Endothelial cell of umbilical vein (primary cell): ENCODE measurements at places on chromosomes 11 and 22.

DNA sequence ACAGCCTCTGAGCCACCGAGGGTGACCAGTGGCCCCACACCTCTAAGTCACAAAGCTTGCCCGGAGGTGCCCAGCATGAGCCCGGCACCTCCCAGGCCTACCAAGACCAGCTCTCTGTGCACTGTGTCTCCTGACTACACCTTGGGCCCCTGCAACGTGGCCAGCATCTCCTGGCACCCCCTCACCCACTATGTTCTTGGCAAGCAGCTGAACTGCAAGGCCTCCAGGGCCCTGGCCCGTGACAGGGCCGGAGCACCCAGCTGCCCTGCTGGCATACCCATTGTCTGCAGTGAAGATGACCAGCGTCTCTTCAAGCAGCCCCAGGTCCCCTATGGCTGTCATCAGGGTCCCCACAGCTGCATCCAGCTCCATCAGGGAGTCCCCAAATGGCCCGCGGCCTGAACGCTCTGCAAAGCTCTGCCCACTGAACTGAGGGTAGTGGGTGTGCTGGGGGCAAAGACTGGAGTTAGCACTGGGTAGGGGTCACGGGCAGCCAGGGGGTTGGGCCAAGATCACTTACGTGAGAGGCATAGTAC is 1.6 kb downstream of the ARSA start:
- DNase-seq = no peak

DNA sequence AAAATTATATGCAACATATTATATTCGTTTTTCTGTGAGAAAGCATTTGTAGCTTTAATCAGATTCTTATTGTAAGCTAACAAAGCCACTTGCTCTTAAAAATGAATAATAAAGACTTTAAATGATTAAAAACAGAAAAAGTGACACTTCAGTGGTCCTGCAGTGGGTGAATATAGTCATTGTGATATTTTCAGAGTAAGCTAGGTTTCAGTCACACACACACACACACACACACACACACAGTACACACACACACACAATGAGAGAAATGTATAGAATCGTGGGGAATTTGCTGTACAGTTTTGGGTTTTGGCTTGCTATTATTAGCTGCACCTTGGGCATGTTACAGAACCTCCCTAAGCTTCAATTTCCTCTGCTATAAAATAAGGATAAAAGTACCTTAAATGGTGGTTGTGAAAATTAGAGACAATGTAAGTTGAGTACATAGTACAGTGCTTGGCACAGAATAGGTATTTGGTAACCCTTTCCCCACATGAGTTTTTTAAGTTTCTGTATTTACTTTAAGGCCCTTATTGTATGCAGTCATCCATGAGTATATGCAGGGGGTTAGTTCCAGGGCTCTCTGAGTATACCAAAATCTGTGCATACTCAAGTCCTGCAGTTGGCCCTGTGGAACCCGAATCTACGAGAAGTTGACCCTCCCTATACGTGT is 39.8 kb downstream of the CSTPP1 start:
- DNase-seq = no peak

- DNase-seq = no peak
These were observed 183.9 kb downstream of the EFCAB6 start for GRCh38 chr22:43628250-43628649.

- peak; percentile 97 for DNase-seq
These were observed 37.2 kb downstream of the SLC35F2 start for GRCh38 chr11:107821199-107821927.

DNA sequence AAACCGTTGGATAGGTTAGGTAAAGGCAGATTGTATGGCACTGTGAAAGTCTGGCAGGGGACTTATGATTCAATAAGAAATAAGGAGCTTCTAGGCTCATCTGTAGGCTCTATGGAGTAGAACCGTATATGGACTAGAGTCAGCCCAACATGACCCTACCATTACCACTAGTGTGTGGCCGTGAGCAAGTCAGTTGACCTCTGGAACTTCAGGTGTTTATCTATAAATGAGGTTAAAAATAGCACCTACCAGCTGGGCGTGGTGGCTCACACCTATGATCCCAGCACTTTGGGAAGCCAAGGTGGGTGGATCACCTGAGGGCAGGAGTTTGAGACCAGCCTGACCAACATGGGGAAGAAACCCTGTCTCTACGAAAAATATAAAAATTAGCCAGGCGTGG is 4.4 kb downstream of the HINFP start:
- DNase-seq = no peak

GRCh38 chr11:45157247-45158209 is 11.1 kb downstream of the PRDM11 start:
- DNase-seq = no peak

- DNase-seq = no peak
These were observed 420.6 kb upstream of the CNTN5 start for GRCh38 chr11:98600103-98600502.

- no peak for DNase-seq
These were observed 94.8 kb upstream of the SORL1-AS1 start for GRCh38 chr11:121547574-121547973.

DNA sequence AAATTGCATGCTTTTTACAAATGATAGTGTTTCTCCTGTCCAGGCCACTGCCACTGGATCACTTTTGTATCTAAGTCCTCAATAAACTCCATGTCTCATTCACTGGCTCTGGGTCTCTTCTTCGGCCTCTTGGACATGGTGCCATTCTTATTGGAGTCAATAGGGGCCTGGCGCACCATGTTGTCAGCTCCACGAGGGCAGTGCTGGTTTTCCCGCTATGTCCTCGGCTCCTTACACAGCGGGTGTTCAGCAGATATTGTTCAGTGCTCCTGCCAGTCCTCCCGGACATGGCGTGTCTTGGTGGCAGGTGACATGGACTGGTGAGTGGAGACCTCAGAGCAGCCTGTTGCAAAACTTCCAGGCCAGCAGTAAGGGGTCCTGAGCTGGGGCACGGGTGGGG is 3.6 kb upstream of the FAM118A start:
- DNase-seq = no peak

DNA sequence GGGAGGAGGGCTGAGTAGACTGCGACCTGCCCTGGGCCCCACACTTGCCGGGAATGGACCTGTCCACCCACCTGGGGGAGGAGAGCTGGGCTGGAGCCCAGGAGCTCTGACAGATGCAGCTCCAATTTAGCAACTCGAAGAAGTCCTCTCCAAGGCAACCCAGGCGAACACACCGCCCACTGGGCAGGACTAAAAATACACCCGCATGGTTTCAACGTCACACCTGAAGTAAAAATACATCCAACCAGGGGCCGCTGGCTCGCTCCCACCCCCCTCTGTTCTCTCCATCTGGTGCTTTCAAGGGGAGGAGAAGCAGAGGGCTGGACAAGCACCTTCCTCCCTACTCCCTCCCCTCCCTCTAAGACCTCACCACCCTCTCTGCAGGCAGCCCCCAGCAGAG is 119.9 kb downstream of the FEZ1 start:
- no peak for DNase-seq
